AG09319 (cell line): ENCODE measurements at places on chromosomes 2 and 18.

GRCh38 chr2:9897846-9898245 lies 53.6 kb upstream of the GRHL1 start:
- DNase-seq = no peak

DNA sequence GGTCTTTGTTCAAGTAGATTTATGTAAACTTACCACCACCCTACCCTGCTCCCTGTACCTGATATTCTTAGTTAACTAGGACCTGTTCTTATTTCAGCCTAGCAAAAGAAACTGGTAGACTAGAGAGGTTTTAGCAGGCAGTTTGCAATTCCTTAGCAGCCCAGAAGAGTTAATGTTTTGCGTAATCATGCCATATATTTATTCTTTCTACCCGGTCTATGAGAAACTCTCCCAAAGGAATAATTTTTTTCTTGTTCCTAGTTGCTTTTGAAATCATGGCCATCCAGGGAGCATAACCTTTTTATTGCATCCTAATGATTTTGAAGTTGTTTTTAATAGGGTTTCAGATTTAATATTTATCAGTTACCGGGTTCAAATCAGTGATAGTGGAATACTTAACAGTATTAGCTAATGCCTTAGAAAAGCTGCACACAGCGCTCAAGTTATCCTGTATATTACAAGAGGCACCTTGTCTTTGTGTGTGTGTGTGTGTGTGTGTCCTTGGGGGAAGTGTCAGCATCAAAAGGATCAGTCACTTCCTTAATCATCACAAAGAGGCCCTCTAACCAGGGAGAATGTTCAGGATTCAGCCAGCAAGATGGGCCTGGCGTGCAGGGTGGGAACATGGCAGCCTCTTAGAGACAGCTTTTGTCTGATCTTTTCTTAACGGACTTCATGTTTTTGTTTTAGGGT lies 52.9 kb downstream of the CABLES1 start:
- no peak for DNase-seq

- DNase-seq = no peak
Measured at GRCh38 chr2:193549661-193550060, 1354.9 kb upstream of the TMEFF2 start.

DNA sequence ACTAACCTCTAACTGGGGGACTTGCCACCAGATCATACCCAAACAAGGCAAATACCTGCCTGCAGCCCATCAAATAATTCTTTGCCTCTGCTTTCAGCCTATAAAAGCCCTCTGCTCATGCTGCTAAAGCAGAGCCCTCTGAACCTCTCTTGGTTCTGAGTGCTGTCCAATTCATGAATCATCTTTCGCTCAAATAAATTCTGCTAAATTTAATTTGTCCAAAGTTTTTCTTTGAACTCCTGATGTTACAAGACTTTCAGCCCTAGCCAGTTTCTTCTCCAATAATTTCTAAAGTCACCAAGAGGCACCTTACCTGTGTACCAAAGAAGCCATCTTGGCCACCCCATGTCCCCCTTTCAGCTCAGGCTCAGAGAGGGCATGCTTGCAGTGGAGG lies 72.0 kb downstream of the MRO start:
- DNase-seq = no peak

- no peak for DNase-seq
Measured at GRCh38 chr2:44498551-44498950, 136.8 kb downstream of the CAMKMT start.
